Psoas muscle (tissue), 8 donors: ENCODE measurements at places on chromosomes 6 and 20. TPM values are rescaled to one million over a fixed set of nuclear protein-coding genes. Genes with fewer than 3 reads are reported as not detected.

DNA sequence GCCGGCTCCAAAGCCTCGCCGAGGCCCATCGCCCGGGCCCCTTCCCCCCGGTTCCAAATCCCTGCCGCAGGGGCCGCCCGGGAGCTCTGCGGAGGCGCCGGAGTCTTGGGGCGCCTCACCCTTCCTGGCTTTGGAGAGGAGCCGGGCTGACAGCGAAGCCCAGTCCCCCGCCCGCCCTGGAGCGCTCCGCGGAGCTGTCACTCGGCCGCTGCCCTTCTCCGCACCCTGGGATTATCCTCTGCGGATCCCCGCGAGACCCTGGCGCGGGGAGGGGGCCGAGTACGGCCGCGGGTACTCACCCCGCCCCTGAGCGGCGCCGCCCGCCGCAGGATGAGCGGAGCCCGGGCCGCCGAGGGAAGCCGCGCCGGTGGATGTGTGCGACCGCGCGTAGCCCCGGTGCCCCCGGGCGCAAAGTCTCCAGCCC is 343 bp downstream of the SNAP91 start:
- no peak for DNase-seq

DNA sequence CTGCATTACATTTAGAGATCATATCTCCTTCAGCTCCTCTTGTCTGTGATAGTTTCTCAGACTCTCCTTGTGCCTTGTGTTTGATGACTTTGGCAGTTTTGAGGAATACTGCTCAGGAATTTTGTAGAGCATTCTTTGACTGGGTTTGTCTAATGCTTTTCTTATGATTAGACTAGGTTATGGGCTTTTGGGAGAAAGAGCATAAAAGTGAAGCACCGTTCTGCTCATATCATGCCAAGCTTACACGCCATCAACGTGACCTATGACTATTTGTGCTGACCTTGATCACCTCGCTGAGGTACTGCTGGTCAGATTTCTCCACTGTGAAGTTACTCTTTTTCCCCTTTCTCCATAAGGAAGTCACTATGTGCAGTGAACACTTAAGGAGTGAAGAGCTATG is 256.0 kb downstream of the LY86 start:
- no peak for DNase-seq

The SYCP2L gene
- total RNA-seq, result 0.08 TPM

DNA sequence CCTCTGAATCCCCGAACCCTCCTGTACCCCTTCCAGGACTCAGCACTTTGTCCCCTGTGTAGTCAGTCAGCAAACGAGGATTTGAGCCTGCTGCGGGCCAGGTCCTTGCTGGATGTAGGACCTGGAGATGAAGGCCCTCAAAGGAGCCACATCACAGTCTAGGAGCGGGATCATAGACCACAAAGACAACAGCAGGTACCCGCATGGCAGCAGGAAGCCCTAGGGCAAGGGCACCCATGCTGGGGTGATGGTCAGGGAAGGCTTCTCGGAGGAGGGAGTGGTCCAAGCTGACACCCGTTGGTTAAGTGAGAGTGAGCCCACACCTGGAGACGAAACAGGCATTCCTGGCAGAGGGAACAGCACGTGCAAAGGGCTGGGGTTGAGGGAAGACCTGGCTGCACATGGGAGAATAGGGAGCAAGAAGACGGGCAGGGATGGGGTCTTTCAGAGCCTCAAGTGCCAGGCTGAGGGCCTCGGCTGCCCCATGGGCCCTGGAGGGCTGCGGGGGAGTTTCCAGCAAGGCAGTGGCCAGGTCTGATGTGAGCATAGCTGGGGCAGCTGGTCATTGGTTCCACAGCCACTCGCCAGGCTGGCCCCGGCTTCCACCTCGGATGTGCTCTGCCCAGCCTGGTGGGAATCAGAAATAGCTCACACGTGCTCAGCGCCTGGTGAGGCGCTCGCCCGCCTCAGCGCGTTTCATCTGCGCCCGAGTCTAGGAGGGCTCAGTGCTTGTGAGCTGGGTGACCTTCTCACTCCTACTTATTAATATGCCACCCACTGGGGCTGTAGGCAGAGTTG is 15.0 kb downstream of the DLGAP4 start:
- DNase-seq, result peak; percentile 14

The B3GAT2 gene
- total RNA-seq, result not detected

- no peak for DNase-seq
These were observed 393.0 kb downstream of the CDKAL1 start for GRCh38 chr6:20927130-20927860.

GRCh38 chr20:34583544-34583943 is 25.0 kb downstream of the MAP1LC3A start:
- DNase-seq, result no peak

- DNase-seq, result no peak
These were observed 30.8 kb upstream of the ENPP1 start for GRCh38 chr6:131776985-131777384.

GRCh38 chr20:23212464-23212995 is 126.4 kb upstream of the CD93 start:
- DNase-seq, result no peak

DNA sequence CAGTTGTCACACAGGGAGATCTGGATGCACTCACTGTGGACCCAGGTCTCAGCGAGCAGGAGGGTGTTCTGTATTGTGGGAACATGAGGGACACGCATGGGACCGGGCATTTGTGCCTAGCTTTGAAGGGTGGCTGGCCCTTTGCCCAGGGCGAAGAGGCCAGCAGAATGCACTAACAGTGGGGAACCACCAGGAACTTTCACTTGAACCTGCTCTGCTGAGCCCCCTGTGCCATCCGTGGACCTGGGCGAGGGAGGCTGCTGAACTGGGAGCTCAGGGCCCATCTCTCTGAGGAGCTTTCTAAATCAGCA is 1.2 kb upstream of the ULBP2 start:
- DNase-seq, result no peak

- DNase-seq, result no peak
These were observed 158.7 kb downstream of the RNGTT start for GRCh38 chr6:88804701-88805100.

DNA sequence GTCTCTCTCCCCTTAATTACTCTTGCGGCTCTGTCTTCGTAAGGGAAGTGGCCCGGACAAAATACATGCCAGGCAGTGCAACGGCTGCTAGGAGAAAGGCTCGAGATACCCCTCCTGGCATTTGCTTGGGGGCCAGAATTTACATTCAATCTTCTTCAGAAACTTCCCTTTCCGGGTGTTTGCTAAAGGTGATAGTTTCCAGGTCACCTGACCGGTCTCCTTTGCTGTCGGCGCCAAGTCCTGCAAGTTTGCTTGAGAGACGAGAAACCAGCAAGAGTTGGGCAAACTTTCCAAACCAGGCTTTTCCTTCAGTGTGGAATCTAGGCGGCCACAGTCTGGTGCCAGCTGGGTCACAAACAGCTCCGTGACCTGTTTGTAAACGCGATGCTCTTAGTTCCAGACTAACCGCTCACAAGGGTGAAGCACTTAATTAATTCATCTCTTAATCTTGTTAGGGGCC is 563 bp upstream of the SRSF3 start:
- DNase-seq, result peak; percentile 41

DNA sequence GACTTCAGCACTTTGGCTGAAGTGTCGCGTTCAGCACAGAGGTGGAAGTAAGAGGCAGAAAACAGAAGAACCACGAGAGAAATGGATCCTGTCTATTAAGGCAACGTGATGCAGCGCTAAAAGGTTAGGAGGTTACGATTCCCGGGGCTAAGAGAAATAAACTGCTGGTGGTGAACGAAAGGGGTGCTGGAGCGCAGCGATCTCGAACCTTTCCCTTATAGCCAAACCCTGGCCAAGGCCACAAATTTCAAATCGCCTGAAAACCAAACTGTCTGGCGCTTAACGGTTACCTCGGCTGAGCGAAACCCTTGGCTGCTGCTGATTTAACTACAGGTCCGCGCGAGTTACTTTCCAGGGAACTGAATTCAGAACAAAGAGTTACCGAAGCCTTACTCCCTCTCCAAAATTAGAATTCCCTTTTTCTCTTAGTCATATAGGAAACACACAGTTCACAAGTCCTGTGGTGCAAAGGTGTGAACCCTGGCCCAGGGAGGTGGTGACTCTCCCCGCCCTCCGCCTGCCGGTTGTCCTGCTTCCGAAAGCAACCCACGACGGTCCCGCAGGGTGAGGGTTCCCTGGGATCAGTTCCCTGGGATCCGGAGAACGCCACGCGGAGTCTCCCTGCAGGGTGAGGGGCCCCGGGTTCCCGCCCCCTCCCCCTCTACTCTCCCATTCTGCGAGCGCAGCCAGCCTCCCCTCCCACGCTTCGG is 1.3 kb upstream of the SLC35D3 start:
- DNase-seq, result no peak

DNA sequence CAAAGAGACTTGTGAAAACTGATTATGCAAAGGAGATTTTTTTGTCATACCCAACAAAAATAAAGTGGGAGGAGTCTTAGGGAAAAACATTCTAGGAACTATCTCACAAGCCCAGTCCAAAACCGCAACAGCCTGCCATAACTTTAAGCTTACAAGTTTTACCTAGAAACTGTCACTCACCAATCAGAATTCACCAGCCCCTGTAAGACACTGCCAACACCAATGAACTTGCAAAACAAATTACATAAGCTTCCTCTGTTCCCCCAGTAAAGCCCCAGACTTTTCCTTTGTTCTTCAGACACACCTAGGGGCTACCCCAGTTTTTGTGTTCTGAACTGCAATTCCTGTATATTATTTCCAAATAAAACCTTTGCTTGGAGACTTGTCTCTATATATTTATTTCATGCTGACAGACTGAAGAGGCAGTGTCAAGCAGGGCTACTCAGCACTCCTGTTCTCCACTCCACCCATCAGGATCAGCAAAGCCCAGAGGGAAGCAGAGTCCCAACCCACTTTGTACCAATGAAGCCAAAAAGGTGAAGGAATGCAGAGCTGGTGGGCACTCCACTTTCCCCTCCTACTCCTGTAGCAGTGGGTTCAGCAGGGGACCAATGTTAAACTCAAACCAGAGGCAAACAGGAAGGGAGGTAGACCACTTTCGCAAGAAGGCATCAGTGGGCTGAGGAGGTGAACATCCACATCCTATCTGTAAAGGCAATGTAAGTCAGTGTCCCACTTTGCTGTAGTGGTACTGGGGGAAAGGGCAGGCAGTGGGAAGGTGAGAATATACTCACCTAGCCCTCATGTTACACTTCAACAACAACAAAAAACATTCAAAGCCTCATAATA is 142.5 kb upstream of the RUNX2 start:
- DNase-seq, result no peak

DNA sequence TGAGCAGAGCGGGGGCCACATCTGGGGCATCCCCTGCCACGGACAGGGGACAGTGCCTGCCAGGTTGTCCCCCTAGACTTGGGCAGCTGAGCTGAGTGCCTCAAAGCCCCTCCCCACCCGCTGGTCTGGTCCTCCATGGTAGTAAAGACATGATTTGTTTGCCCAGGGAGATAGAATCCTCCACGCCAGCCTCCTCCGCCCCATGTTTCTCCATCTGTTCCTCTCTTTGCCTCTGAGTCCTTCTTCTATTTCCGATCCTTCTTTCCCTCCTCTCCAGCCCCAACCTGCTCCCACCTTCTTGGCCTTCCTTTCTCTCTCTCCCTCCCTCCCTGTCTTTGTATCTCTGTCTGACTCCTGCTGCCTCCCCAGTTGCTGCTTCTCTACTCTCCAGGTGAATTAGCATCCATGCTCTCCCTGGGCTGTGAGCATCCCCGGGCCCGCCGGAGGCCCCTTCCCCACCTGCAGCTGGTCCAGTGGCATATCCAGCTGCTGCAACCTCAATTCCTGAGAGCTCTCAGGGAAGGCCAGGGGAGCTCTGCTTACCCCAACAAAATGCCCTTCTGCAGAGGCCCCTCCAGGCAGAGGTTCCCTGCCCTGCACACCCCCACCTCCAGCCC is 45.8 kb downstream of the CPNE5 start:
- DNase-seq, result no peak

GRCh38 chr6:30317913-30318589 is 8.7 kb upstream of the TRIM39 start:
- no peak for DNase-seq

DNA sequence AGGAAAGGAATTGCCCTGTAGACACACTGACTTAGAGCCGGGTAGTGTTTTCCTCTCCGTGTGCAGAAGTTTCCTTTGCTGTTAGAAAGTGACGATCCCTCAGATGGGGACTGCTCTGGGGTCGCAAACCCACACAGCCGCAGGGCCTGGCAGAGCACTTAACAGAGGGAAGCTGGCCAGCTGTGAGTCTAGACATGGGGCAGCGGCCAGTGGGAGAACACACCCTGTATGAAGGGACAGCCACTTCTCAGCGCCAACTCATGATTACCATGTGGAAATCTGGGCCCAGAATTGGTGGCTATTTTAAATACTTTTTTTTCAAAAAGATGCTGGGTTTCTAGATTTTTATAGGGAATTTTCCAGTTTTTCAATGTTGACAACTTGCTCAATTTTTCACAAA is 39.4 kb downstream of the SLC9A8 start:
- no peak for DNase-seq

- DNase-seq, result no peak
These were observed 100.8 kb downstream of the MOXD1 start for GRCh38 chr6:132300323-132300949.

GRCh38 chr20:16476032-16476431 is 97.2 kb downstream of the KIF16B start:
- no peak for DNase-seq

DNA sequence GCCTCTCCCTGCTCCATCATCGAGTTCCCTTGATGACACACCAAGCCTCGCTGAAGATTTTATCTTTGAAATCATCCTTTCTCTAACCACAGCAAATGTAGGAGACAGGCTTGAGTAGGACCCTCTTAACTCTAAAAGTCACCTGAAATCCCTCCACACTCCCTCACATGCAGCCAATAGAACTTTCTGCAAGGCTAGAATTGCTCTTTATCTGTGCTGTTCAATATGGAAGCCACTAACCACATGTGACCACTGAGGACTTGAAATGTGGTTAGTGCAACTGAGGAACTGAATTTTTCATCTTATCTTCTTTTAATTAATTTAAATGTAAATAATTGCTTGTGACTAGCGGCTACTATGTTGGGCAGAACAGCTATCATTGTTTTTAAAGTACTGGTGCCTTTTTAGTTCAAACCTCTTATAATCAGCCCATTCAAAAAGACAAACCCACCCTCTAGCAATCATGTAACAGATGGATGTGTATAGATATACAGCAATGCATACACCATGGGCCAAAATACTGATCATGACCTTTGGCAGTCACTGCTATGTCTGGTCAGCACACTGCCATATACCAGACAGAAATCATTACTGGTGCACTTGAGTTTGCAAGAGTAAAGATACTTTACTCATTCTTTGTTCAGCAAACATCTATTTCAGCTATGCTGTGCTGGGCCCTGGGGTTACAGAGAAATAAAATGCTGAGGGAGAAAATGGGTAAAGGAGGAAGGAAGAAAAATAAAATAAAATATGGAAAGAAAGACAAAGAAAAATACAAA is 50.0 kb downstream of the GFOD1 start:
- no peak for DNase-seq
